ENCODE measurements at places on chromosomes 16 and 17.

DNA sequence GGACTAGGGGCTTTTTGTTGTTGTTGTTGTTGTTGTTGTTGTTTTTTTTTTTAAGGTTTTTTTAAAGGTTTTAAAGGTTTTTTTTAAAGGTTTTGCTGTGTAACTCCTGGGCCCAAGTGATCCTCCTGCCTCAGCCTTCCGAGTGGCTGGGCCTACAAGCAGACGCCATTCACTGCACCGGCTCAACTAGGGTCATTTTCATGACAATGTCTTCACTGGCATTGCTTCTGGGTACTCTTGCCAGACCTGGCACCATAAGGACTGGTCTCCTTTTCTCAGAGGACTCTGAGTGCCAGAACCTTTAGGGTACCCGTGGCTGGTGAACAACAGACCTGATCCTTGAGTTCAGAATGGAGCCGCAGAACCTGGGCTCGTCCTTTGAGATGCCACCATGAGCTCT is 20.4 kb downstream of the POLR3E start:
- DNase-seq, result no peak

DNA sequence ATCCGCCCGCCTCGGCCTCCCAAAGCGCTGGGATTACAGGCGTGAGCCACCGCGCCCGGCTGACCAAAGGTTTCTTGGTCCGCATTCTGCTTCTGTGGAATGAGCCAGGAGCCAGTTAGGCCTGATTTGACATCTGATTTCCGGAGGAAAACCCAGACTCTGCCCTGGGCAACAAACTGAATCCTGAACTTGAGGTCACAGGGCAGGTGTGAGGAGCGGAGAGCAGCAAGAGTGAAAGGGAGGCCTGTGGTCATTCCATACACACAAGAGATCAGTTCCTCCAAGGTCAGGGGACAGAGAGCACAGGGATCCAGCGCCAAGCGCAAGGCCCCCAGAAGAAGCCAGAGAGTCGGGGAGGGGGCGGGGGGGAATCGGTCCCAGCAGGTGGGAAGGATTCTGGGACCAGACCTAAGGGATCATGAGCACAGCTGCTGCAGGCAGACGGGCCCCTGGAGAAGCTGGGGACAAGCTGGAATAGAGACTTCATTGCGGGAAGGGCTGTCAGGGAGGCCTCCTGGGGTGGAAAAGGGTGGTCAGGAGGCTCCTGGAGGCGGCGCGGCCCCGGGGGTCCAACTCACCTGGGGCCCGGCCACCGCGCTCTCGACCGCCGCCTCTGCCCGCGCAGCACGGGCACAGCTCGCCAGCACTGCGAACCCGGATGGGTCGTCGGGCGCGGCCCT is 436 bp downstream of the SHPK start:
- no peak for DNase-seq

DNA sequence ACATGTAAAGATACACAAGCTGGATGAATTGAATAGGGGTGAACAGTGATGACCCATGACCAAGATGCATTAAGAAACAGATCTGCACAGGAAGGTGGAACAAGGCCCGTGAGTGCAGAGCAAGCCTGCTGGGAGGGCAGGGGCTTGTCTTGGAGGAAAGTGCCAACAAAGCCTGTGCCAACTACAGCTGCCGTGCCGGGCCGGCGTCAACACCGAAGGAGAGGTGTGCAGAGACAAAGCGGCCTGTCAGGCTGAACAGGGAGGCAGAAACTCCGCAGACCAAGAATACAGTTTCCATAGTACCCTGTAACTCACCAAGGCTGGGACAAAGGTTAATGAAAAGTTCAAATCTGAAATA is 46.7 kb downstream of the ANKRD11 start:
- no peak for DNase-seq

GRCh38 chr16:51276336-51276735 is 125.3 kb upstream of the SALL1 start:
- no peak for DNase-seq

- DNase-seq, result no peak
These were observed 28.9 kb upstream of the ETV4 start for GRCh38 chr17:43574896-43575525.

DNA sequence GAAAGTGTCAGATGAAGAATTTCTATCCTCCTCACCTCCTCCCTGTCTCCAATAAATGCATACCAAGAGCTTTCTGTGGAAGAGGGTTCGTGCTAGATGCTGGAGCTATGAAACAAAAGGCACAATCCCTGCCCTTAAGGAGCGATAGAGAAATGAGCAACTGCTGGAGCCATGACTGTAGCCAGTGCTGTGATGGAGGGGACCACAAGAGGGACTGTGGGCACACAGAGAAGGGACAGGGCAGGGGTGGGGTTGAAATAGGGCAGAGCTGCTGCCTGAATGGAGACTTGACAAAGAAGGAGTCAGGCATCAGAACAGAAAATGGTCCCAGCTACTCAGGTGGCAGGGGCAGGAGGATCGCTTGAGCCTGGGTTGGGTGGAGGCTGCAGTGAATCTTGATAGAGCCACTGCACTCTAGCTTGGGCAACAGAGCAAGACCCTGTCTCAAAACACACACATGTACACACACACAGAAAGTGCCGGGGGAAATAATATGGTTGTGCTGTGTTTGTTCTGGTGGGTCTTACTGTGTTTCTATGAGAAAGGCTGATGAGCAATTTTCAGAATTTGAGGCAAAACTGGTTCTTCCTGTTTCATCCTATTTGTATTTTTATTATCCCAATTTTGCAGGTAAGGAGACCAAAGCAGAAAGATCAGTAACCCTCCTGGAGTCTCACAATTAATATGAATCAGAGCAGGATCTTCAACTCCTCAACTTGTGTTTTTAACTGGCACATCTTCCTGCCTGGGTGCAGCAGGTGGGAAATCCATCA is 16.5 kb downstream of the TMEM98 start:
- no peak for DNase-seq

- no peak for DNase-seq
These were observed 18.1 kb downstream of the SDK2 start for GRCh38 chr17:73625991-73626673.

GRCh38 chr16:50437769-50438437 is 69.1 kb upstream of the BRD7 start:
- no peak for DNase-seq

- no peak for DNase-seq
These were observed 4.3 kb downstream of the TMC6 start for GRCh38 chr17:78124081-78124835.

DNA sequence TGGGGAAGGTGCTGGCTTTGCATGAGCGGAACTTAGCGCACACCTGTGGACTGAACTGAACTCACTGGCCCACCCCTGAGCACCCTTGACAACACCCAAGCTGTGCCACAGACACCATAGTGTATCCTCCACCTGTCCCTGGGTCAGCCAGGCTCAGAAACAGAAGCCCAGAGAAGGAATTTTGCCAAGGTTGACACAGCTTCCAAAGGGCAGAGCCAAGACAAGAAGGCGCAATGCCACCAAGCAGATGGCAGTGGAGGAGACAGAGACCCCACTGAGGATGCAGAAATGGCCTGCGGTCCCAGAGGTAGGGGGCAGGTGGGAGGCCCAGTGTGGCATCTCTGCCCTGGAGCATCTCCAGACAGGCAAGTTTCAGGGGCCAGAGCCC is 169.0 kb downstream of the ENGASE start:
- DNase-seq, result no peak

GRCh38 chr16:66462912-66463311 is 35.8 kb downstream of the BEAN1 start:
- no peak for DNase-seq

DNA sequence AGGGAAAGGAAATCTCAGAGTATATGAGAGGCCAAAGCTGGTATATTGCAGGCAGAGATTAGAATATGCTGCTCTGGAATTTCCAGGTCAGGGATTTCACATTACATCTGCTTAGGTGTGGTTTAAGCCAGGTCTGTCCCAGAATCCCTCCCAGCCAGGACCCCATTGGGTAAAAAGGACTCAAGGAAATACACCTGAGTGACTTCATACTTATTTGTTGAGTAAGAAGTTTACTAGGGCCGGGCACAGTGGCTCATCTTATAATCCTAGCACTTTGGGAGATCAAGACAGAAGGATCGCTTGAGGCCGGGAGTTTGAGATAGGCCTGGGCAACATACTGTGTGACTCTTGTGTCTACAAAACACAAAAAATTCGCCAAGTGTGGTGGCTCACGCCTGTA is 7.2 kb downstream of the PIPOX start:
- DNase-seq, result no peak

GRCh38 chr16:24525970-24526559 is 13.3 kb upstream of the RBBP6 start:
- no peak for DNase-seq

GRCh38 chr16:69725480-69726312 is 664 bp downstream of the NQO1 start:
- DNase-seq, result no peak

DNA sequence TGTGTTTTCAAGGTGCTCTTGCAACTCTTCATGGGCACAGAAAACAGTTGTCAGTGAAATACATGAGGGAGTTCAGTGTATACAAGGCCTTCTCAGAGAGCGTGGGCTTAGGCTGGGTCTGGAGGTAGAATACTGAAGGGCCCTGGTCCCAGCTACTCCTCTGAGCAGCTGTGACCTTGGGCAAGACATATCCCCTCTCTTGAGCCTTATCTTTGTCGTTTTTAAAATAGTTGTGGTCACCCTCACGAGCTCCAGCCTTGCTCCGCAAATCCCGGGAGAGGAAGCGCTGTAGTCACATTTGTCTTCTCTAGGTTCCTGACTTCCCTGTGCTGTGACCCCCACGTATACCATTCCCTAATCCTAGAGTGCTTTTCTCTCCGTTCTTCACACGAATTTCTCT is 3.6 kb downstream of the ZNRF1 start:
- no peak for DNase-seq

GRCh38 chr17:5097101-5097834 is 14.4 kb downstream of the ZNF232 start:
- no peak for DNase-seq

GRCh38 chr17:17710355-17710727 is 29.1 kb downstream of the RAI1 start:
- no peak for DNase-seq

All from activated effector memory CD4-positive, alpha-beta T cell treated with Interleukin-2 at 50 U/mL for 16 hours (primary cell).